ENCODE measurements at places on chromosomes 7 and 10.

DNA sequence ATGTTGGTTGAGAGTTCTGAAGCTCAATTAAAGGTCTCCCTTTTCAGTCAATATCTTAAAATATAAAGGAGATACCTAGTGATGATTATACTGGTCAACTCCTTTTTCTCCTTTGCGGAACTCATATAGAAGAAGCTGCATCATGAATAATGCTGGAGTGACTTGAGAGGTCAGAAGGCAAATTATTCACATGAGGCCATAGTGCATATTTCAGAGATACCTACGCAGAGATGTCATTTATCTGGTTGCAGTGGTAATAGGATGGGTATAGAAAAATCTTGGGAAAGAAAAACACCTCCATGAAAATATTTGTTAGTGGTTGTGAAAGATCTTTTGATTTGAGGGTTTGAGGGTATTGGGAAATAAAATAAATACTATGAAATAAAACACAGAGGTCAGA is 47.7 kb downstream of the NXPH1 start:
- no peak for DNase-seq

- DNase-seq, result no peak
These were observed 74.1 kb downstream of the RUNDC3B start for GRCh38 chr7:87702326-87702725.

DNA sequence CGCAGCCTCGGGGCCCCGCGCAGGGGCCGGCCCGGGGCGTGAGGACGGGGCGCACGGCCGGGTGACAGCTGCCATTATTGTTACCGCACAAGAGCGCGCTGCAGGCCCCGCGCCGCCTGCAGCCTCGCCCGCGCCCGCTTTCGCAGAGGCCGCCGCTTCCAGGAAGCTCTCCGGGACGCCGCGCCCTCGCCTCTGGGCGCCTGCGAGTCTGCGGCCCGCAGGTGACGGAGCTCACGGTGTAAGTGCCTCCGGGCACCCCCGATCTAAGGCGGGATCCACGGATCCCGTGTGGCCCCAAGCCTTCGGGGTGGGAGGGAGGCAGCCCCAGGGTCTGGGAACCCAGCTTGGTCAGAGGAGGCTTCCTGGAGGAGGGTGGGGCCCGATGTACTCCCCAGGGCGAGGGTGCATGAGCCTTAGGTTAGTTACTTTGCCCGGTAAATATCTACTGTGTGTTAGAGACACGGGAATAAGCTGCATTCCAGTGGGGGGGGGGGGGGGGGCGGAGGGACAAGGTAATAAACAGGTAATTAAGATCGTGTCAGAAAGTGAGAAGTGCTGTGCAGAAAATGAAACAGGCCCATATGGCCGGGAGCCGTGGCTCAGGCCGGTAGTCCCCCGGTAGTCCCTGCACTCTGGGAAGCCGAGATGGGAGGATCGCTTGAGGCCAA is 638 bp downstream of the IQCE start:
- no peak for DNase-seq

DNA sequence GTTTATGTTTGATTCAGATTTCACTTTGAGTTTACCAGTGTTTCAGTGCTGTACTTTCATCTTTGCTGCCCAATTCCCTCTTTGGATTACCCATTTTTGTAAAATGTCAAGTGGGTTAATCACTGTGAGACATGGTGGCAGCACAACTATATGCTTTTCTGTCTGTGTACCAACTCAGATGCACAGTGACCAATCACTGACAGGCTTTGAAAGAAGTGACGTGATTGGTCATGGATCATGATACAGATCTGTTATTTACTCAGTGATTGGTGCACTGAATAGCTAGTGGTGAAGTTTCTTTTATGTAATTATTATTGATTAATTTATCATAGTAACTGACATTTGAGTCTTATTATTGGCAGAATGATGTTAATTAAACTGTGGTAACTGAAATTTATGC is 126.9 kb downstream of the SDK1 start:
- DNase-seq, result no peak

GRCh38 chr7:150947761-150948651 is 30.1 kb downstream of the KCNH2 start:
- no peak for DNase-seq

- DNase-seq, result no peak
These were observed 76.5 kb upstream of the FGL2 start for GRCh38 chr7:77276120-77276519.

GRCh38 chr10:49120911-49121310 is 5.6 kb upstream of the VSTM4 start:
- no peak for DNase-seq

DNA sequence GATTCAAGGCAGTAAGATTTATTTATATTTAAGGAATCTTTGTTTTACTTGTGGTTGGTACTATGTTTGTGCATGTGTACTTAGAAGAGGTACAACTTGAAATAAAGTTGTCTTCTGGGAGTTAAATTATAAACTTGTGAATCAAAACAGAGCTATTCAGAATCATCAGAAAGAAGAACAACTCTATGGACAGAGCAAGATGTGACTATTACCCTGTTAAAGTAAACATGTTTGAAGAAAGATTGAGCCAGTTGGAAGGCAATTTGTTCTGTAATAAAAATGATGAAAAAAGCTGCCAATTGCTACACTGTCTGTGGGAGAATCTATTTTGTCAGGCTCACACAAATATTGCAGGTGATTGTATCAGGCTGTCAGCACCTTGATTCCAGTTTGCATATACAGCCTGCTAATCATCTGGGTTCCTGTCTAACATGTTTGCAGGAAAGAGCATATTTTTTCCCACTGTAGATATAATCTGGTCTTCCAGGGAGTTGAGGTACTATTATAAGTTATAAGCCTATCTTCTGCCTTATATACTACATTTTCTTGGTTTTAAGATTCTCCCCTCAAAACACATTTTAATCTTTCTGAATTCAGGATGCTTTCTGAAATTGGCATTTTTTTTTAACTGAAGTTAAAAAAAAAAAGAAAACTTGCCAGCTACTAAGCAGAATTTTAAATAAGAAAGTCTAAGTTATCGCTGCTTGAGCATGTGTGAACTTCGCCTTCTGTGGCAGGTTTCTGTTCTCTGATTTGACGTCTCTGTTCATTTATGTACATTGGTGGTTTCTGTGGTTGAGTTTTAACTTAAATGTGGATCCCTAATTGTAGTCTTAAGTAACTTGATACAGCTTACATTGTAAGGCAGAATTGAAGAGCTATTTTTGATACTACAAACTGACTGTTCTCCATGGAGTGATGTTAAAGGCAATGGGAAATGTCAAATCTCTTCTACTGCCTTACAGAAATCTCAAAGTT is 46.0 kb downstream of the ZNRF2 start:
- no peak for DNase-seq

DNA sequence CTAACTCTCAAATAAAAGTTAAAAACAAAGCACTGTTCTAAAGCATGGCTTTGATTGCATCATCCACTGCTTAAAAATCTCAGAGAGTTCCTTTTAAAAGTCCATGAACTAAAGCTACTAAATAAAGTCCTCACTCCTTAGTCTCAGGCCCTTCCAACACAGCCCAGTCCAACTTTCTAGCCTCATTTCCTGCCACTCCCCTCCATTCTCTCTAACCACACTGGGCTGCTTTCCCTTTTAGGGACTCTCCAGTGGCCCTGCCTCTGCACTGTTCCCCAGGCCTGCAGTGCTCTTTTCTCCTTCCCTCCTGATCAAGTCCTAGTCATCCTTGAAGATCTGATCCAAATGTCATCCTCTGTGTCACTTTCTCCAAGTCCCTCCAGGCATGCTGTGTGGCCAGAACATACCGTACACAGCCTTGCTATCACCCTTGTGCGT is 56.9 kb upstream of the PPP1R3C start:
- no peak for DNase-seq

- DNase-seq, result no peak
These were observed 112.0 kb upstream of the C7orf33 start for GRCh38 chr7:148478551-148478950.
